D721Med (cell line): ENCODE measurements at places on chromosomes 2 and 18.

DNA sequence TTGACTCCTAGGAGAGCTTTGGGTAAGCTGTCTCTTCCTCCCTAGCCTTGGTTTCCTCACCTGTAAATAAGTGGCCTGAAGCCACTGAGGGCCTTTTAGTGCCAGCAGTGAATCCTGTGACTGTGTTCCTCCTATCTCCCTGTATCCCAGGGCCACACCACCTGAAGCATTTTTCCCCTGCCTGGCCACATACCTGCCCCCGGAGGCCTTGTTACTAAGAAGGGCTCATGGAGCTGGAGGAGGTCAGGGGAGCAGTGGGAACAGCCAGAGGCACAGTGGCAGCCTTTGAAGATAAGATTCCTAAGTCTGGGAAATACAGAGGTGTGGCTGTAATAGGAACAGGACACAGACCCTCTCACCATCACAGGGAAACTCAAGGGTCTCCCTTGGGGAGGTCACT, 162.4 kb downstream of the SMAD7 start:
- no peak for DNase-seq

DNA sequence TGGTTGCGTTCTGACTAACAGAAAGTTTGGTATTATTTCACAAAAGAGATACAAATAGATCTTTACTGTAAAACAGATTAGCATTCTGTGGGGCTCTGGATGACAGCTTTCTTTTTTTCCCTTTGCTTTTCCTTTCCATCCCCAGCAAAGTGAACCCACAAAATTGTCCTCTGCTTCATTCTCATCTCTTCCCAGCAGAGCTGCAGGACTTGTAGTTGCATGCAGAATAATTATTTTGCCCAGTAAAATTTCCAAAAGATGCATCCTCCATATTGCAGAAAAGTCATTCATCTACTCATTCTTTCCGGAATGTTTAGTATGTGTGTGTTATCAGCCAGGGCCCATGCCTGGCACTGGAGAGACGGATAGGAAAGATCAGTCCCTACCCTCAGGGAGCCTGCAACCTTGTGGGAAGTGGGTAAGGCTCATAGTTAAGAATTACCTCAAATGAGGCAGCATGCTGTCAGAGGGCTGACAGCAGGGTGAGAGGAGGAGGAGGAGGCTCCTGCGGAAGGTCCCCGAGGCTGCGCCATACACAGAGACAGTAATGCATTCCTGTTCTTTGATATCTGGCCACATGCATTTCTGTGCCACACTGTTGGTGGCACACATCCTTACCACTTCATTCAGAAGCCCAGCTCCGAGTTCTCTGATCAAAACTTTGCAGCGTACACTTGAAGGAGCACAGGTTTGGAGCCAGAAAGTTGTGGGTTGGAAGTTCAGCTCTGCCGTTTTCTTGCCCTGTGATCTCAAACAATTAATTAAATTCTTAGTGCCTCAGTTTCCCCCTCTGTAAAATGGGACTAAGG, 225.4 kb downstream of the MYCN start:
- DNase-seq: no peak

DNA sequence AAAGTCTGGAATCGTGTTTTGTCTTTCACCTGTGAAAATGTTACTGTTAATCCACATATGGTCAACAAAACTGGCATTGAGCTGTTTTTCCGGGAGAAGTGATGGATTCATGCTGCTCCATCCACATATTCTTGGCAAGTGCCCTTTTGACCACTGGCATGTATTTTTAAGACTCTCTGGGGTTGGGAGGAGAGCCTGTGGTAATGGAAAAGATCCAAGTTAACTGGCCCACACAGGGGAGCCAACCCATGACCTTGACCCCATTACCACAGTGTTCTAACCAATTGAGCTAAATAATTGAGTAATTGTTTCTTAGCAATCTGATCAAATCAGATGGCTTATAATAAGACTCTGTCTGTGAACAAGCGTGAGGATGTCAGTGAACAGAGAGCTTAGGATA, 296.2 kb upstream of the NRP2 start:
- no peak for DNase-seq

- no peak for DNase-seq
Measured at GRCh38 chr2:230697676-230698075, 15.0 kb upstream of the CAB39 start.

GRCh38 chr2:232418466-232419244, 12.0 kb downstream of the ALPG start:
- peak; percentile 69 for DNase-seq
